ENCODE measurements at places on chromosomes 1 and 21.

DNA sequence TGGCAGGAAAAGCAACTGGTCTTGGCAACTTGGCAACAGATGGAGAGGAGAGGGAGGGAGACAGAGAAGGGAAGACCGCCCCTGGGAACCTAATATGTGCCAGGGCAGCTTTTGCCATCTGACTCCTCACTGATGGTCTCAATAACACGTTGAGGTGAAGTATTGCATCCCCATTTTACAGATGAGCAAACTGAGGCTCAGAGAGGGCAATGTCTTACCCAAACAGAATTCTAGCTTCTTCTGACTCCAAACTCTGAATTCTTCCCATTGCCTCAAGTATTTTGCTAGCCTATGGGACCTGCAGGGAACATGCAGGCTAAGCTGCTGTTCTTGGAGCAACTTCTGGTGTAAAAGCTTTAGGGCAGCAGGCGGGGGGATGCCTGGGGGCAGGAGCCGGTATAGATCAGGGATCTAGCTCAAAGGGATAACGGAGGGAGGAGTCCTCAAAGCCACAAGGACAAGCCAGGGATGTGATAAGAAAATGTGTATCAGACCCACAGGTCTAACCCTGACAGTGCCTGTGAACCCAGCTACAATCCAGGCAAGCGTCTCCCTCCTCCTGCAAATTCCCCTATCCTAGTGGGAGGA, 7.2 kb upstream of the GUCA2A start:
- DNase-seq, result no peak

DNA sequence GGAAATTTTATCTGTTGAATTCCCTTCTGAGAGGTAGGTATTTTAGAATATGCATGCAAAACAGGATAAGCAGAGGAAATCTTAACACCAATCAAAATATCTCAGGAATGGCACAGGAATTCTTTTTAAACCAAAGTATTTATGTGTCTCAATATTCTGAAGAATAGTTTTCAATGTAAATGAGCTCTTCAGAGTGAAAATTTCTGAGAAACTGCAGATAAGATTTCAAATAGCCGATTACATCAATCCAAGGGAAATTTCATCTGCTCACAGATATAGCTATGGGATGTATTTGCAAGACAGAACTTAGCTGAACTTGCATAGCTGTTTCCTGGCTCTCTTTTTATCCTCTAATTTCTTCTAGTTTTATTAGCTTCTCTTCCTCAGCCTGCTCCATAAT, 209.5 kb downstream of the GRIK1 start:
- DNase-seq, result no peak

- DNase-seq, result no peak
Measured at GRCh38 chr1:154258784-154259183, 13.6 kb upstream of the HAX1 start.

- no peak for DNase-seq
Measured at GRCh38 chr1:1429671-1430073, 5.8 kb upstream of the VWA1 start.

- DNase-seq, result no peak
Measured at GRCh38 chr1:27542463-27543273, 52.7 kb upstream of the WASF2 start.

DNA sequence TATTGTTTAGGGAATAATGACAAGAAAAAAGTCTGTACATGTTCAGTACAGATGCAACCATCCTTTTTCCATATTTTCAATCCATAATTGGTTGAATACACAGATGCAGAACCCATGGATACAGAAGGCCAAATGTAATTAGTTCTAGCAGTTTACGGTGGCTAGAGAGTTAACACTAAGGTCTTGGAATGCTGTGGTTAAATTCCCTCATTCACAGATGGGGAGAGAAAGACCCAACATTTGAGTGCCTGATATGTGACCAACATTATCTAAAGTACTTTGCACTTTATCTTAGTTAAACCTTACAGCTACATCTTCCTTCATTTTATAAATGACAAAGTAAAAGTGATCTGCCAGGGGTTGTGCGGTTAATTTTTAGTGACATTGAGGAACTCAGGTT, 5.3 kb downstream of the SCMH1 start:
- no peak for DNase-seq

DNA sequence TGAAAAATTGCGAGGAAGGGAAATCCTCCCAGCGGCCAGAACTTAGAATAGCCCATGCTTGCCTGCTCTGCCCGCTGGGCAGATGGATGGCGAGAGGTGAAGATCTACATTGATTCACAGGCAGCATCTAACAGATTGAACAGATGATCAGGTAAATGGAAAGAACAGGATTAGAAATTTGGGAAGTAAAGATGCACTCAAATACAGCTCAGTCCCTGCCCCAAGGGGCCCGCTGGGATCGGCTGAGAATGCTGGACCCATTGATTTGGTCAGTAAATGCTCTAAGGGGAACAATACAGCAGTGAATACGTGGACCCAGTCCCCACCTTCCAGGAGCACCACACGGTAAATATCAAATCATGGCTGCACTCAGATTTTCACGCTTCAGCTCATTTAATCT, 248.2 kb downstream of the MATN1 start:
- DNase-seq, result no peak

- DNase-seq, result no peak
Measured at GRCh38 chr1:1256956-1257871, 10.7 kb upstream of the C1QTNF12 start.

DNA sequence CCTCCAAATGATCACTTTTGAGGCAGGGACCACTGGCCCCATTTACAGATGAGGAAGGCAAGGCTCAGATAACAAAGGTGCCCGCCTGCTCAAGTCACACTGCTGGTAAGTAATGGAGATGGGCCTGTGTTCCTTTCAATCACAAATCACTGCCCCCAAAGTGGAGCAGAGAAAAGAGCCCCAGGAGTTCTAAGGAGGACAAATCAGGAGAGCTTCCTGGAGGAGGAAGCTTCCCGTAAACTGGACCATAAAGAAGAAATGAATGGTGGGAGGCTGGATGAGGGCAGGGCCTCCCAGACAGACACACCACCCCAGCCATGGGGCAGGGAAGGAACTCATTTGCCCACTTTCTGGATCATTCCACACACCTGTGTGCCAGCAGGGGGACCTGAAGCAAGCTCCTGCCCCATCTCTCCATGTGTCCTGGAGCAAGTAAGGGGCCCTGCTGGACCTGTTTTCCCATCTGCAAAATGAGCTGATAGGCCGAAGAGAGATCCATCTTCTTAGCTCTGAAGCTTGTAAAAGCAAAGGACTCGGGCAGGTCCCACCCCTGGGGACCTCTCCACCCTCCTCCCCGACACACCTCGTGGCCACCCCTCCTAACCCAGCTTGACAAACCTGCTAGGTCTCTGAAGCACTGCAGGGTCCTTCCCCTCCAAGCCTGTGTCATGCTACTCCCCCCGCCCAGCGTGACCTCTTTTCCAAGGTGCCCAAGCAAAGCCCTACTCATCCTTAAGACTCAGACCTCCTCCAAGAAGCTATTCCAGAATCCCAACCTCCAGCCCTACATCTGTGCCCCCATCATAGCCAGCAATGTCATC, 5.5 kb downstream of the LAPTM5 start:
- no peak for DNase-seq

GRCh38 chr1:109484519-109484975, 842 bp downstream of the ATXN7L2 start:
- DNase-seq, result no peak

- no peak for DNase-seq
Measured at GRCh38 chr1:56838759-56839158, 15.8 kb upstream of the C8A start.

DNA sequence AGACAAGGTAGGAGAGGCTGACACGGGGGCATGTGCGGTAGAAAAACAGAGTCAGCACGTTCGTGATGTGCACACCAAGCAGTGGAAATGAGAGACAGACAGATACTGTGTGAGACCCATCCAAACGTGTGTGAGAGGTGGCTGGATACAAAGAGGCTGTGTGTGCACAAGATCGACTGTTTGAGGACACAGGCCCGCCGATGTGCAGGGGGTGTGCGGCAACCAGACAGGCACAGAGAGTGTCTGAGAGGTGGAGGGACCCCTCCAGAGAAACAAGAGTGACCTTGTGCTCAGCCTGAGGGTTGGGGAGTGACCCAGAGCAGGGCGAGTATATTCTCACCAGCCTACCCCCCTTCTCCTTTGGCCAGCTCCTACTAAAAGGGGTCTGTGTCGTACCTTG, 97.8 kb upstream of the IPO9 start:
- no peak for DNase-seq

GRCh38 chr1:164311377-164311776, 247.6 kb upstream of the PBX1 start:
- DNase-seq, result no peak

- no peak for DNase-seq
Measured at GRCh38 chr1:9289711-9290485, 2.8 kb upstream of the SPSB1 start.

- no peak for DNase-seq
Measured at GRCh38 chr1:13619909-13620308, 36.3 kb downstream of the PDPN start.

- no peak for DNase-seq
Measured at GRCh38 chr1:192003295-192004077, 154.8 kb upstream of the RGS18 start.

DNA sequence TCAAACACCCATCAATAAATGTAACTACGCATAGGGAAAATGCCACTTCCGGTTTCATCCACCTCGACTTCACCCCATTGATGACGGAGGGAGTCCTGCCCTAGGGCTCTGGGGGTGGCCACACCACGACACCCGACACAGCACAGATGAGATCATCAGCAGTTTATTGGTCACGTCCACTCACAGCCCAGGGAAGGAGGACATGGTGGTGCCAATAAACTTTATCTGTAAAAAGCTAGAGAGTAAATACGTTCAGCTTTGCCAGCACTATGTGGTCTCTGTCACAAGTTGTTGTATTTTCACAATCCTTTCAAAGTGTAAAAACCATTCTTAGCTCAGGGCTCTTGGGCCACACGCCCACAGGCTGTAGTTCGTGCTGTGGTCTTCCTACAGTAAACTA, 16.3 kb downstream of the SETD4 start:
- no peak for DNase-seq

- no peak for DNase-seq
Measured at GRCh38 chr1:171637928-171638576, 14.4 kb downstream of the MYOC start.

DNA sequence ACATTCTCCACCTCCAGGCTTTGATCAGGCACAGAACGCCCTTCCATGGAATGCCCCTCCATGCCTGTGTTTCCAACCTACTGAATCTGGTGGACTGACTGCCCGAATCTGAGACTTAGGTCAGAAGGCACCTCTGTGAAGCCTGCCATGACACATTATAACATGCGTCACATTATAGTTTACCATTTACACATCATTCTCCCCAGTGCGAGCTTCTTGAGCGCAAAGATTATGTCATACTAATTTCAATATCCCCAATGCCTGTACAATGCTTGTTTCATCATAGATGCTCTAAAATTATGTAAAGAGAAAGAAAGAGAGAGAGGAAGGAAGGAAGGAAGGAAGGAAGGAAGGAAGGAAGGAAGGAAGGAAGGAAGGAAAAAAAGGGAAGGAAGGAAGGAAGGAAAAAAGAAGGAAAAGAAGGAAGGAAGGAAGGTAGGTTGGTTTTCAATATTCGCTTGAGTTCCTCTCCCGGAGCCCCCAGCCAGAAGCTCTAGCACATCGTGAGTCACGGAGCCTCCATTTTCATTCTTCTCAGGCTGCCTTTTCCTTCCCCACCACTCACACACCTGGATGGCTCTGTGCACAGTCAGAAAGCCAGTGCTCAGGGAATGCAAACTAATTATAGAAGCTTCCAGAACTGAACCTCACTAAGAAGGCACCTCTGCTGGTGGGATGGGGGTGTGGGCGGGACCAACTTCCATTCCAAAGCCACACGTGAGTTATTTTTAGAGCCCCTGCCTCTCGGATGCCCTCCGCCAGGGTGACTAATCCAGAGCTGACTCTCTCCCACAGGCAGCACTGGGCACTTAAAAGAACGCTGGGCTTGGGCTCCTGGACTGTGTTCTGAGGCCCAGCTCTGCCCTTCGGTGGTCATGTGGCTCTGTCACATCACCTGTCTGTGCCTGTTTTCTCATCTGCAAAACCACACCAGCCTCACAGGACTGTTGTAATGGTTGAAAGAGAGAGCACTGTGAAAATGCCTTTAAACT, 27.4 kb downstream of the LAMB3 start:
- no peak for DNase-seq

GRCh38 chr1:9207086-9207485, 27.5 kb upstream of the H6PD start:
- no peak for DNase-seq

Measured in renal pelvis (tissue), 12 donors.